ENCODE measurements at places on chromosomes 2 and 18.
A peak's percentile ranks its signal among the peaks of the same experiment; 100 is the strongest.

- H3K27me3 ChIP-seq = no peaks in the 10 kb centered on the region
- DNase-seq = no peak
- no peak overlapping the region for H3K4me3 ChIP-seq
- H3K36me3 ChIP-seq = no peaks in the 10 kb centered on the region
These were observed 47.7 kb downstream of the DNMT3A start for GRCh38 chr2:25293958-25294562.

DNA sequence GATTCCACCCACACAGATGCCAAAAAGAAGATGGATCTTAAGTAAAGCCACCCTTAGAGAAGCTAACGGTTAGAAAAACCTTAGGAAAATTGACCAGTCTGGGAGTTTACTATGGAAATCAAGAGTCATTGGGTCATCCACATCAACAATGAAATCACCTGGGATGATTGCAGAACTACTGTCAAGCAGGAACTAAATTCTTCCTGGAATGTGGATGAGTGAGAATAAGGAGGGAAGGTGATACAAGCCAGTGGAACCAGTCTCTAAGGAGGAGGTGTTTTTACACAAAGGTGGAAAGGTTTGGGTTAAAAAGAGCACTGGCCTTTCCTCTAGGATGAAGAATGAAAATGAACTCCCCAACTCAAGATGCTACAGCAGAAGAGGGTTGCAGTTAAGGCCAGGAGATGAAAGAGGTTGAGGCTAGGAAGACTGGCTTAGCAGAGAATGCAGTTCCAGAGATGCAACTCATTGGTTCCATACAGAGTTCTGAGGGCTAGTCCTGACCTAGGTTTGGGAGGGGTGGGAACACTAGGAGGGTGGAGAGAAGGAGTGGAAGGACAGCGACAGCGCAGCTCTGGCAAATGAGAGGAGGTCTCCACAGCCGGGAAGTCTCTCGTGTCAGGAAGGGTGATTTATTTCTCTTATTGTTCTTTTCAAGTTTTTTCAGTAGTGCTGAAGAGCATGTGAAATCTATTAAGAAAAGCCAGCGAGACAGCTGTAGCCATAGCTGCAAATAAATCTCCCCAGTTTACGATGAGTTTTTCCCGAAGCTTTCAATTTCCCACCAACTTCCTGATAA lies 27.7 kb upstream of the KDM3A start:
- no peaks in the 10 kb centered on the region for H3K27me3 ChIP-seq
- no peak overlapping the region for H3K4me3 ChIP-seq
- no peaks in the 10 kb centered on the region for H3K36me3 ChIP-seq

DNA sequence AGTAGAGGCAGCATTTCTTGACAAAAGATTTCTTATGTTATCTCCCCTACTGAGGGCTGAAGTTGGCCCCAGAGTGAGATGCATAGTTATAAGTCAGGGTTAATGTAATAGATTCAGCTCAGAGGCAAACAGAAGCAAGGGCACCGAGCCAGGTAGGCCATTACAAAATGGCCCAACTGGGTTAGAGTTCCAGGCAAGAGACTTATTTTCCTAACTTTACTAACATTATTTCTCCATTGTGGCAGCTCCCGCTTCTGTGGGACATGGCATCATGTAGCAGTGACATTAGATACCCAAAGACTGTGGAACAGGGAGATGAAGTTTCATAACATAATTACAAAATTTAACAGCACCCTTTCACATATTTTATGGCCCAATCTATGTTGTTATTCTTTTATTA lies 27.1 kb downstream of the TSPYL6 start:
- H3K4me3 ChIP-seq = no peak overlapping the region
- no peak overlapping the region for H3K27ac ChIP-seq
- H3K27me3 ChIP-seq = no peaks in the 10 kb centered on the region
- H3K4me1 ChIP-seq = no peaks in the 10 kb centered on the region
- no peak for DNase-seq
- H3K36me3 ChIP-seq = no peaks in the 10 kb centered on the region

DNA sequence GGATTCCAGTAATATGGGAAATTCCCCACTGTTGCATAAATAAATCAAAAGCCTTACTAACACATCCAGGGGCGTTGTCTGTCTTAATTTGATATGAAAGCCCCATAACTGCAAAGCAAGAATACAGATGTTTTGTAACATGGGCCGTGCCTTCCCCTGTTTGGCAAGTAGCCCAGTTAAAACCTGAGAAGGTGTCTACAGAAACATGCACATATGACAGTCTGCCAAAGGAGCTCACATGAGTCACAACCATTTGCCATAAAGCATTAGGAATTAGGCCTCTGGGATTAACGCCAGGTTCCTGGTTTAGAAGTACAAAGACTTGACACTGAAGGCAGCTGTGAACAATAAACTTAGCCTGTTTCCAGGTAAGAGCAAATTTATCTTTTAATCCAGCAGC lies 43.1 kb upstream of the LONRF2 start:
- DNase-seq = no peak
- H3K4me1 ChIP-seq = no peaks in the 10 kb centered on the region
- no peak overlapping the region for H3K27ac ChIP-seq
- no peaks in the 10 kb centered on the region for H3K36me3 ChIP-seq
- H3K4me3 ChIP-seq = no peak overlapping the region

DNA sequence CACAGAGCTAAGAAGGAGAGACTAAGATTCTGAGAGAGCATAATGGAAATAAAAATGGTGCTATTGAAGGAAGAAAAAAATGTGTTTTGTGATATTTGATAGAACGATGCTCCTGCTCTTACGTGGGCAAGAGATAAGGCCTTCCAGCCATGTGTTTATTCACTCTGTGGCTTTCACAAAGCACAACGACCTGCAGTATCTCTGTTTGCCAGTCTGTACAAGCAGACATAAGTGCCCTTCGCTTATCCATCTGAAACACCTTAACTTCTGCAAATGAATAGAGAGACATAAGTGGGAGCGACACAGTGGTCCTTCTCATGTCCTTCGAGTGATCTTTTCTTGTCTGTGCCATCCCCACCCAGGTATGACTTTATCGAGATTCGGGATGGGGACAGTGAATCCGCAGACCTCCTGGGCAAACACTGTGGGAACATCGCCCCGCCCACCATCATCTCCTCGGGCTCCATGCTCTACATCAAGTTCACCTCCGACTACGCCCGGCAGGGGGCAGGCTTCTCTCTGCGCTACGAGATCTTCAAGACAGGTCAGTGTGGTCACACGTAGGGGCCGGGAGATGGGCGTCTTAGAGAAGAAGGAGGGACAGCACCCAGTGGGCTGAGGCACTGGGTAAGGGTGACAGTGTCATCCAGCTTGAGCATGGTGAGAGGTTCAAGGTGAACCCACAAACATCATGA lies 33.7 kb downstream of the NRP2 start:
- no peak for DNase-seq
- H3K36me3 ChIP-seq = no peaks in the 10 kb centered on the region
- H3K27ac ChIP-seq = no peak overlapping the region
- no peaks in the 10 kb centered on the region for H3K4me1 ChIP-seq
- H3K27me3 ChIP-seq = no peaks in the 10 kb centered on the region

GRCh38 chr2:166373951-166374350 lies 1.8 kb downstream of the SCN9A start:
- no peaks in the 10 kb centered on the region for H3K36me3 ChIP-seq
- no peaks in the 10 kb centered on the region for H3K4me1 ChIP-seq
- DNase-seq = no peak
- no peaks in the 10 kb centered on the region for H3K27me3 ChIP-seq

- H3K27ac ChIP-seq = no peak overlapping the region
- H3K27me3 ChIP-seq = no peaks in the 10 kb centered on the region
- no peaks in the 10 kb centered on the region for H3K36me3 ChIP-seq
These were observed 30.3 kb upstream of the GPC1 start for GRCh38 chr2:240405133-240405532.

GRCh38 chr2:18435426-18436037 lies 124.9 kb downstream of the RDH14 start:
- no peak for DNase-seq
- no peaks in the 10 kb centered on the region for H3K27me3 ChIP-seq
- H3K4me1 ChIP-seq = peaks cover 2% of the 10 kb centered on the region
- H3K36me3 ChIP-seq = no peaks in the 10 kb centered on the region
- no peak overlapping the region for H3K4me3 ChIP-seq
- no peak overlapping the region for H3K27ac ChIP-seq

DNA sequence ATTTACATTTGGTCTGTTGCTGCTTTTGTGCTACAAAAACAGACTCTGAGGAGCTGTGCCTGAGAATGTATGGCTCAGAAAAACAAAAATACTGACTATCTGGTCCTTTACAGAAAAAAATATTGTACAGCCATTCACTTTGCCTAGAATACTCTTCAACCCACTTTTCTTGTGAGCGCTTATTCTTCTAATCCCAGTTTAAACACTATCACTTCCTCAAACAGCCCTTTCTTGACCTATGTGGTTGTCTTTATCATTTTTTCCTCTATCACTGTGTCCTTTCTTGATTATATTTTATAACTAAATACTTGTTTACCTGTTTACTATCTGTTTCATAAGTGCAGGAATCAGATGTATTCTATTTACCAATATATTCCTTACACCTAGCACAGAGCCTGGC lies 33.5 kb downstream of the CUL3 start:
- no peak overlapping the region for H3K4me3 ChIP-seq
- H3K27ac ChIP-seq = no peak overlapping the region
- no peaks in the 10 kb centered on the region for H3K27me3 ChIP-seq
- no peak for DNase-seq

GRCh38 chr18:35112696-35113095 lies 71.5 kb downstream of the MAPRE2 start:
- no peaks in the 10 kb centered on the region for H3K36me3 ChIP-seq
- no peak overlapping the region for H3K27ac ChIP-seq
- no peak overlapping the region for H3K4me3 ChIP-seq
- no peak for DNase-seq
- no peaks in the 10 kb centered on the region for H3K27me3 ChIP-seq

DNA sequence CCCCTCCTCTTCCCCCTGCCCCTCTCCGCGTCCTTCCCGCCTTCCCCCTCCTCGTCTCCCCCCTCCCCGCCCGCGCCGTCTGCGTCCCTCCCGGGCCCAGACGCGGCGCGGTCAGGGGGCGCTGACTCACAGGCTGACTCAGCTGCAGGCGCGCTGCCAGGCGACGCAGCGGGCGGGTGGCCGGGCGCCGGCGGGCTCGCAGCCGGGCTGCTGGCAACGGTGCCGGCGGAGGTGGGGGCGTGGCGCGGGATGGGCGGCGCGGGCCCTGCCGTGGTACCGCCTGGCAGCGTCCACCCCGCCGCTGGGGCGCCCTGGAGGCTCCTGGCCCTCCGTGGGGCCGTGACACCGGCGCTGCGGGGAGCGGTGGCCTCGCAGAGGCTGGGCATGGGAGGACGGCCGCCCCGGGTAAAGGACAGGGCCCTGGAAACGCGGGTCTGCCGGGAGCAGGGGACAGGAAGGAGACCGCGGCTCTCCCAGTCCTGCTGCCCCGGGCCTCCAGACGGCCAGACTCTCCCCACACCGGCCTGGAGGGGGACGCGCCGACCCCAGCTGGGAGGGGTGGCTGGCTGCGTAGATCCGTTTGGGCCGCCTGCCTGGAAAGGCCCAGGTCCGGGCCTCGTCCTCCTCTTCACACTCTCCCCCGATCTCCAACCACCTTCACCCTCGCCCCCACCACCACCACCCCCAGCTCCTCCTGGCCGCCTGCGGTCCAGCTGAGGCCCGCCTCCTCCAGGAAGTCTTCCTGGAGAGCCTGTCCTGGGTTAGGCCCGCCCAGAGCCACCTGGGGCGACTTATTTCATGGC lies 10.0 kb upstream of the PROC start:
- H3K4me1 ChIP-seq = no peaks in the 10 kb centered on the region
- H3K36me3 ChIP-seq = no peaks in the 10 kb centered on the region
- no peaks in the 10 kb centered on the region for H3K27me3 ChIP-seq
- H3K4me3 ChIP-seq = no peak overlapping the region

DNA sequence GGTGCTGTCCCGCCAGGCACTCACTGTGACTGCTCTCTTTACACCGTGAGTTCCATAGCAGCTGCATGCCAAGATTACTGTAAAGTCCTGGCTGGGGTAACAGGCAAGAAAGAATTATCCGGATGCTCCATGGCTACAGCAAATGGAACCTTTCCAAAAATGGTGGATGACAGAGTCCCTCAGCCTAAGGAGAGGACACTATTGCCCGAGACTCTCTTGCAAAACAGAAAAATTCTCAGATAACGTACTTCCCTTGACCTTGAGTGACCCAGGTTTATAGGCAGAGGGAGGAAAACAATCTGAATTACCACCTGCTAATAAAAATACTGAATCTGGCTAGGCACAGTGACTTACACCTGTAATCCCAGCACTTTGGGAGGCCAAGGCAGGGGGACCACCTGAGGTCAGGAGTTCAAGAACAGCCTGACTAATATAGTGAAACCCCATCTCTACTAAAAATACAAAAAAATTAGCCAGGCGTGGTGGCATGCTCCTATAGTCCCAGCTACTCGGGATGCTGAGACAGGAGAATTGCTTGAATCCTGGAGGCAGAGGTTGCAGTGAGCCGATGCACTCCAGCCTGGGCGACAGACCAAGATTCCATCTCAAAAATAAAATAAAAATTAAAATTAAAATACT lies 4.5 kb downstream of the CYS1 start:
- no peaks in the 10 kb centered on the region for H3K36me3 ChIP-seq
- no peaks in the 10 kb centered on the region for H3K4me1 ChIP-seq
- no peak for DNase-seq
- H3K27ac ChIP-seq = no peak overlapping the region
- H3K4me3 ChIP-seq = no peak overlapping the region
- H3K27me3 ChIP-seq = no peaks in the 10 kb centered on the region

GRCh38 chr2:145040433-145040832 lies 520.5 kb upstream of the ZEB2 start:
- H3K36me3 ChIP-seq = no peaks in the 10 kb centered on the region
- no peaks in the 10 kb centered on the region for H3K27me3 ChIP-seq
- DNase-seq = no peak

GRCh38 chr2:152497481-152498052 lies 162.6 kb downstream of the FMNL2 start:
- no peak overlapping the region for H3K4me3 ChIP-seq
- H3K27me3 ChIP-seq = no peaks in the 10 kb centered on the region
- peaks cover 4% of the 10 kb centered on the region for H3K4me1 ChIP-seq
- no peak overlapping the region for H3K27ac ChIP-seq

GRCh38 chr2:120847700-120848321 lies 112.1 kb downstream of the GLI2 start:
- no peaks in the 10 kb centered on the region for H3K27me3 ChIP-seq
- no peak for DNase-seq
- no peak overlapping the region for H3K27ac ChIP-seq
- no peaks in the 10 kb centered on the region for H3K36me3 ChIP-seq

- no peaks in the 10 kb centered on the region for H3K36me3 ChIP-seq
These were observed 176.7 kb upstream of the TPO start for GRCh38 chr2:1236606-1237005.

- no peaks in the 10 kb centered on the region for H3K36me3 ChIP-seq
- H3K27ac ChIP-seq = no peak overlapping the region
- H3K4me3 ChIP-seq = peak overlapping the region; percentile 83
These were observed 34.7 kb downstream of the PTPN18 start for GRCh38 chr2:130390460-130391057.

Measured in aorta (tissue), 5 donors.